Activated CD8-positive, alpha-beta T cell treated with anti-CD3 and anti-CD28 coated beads for 36 hours (primary cell): ENCODE measurements at places on chromosomes 16 and 17. TPM values are rescaled to one million over a fixed set of nuclear protein-coding genes. Genes with fewer than 3 reads are reported as not detected.

- H3K27ac ChIP-seq = no peak overlapping the region
- H3K4me3 ChIP-seq = no peak overlapping the region
- no peak for DNase-seq
- H3K27me3 ChIP-seq = no peaks in the 10 kb centered on the region
- H3K4me1 ChIP-seq = peaks cover 17% of the 10 kb centered on the region
Observed at GRCh38 chr17:75490173-75490743, 25.1 kb downstream of the CASKIN2 start.

DNA sequence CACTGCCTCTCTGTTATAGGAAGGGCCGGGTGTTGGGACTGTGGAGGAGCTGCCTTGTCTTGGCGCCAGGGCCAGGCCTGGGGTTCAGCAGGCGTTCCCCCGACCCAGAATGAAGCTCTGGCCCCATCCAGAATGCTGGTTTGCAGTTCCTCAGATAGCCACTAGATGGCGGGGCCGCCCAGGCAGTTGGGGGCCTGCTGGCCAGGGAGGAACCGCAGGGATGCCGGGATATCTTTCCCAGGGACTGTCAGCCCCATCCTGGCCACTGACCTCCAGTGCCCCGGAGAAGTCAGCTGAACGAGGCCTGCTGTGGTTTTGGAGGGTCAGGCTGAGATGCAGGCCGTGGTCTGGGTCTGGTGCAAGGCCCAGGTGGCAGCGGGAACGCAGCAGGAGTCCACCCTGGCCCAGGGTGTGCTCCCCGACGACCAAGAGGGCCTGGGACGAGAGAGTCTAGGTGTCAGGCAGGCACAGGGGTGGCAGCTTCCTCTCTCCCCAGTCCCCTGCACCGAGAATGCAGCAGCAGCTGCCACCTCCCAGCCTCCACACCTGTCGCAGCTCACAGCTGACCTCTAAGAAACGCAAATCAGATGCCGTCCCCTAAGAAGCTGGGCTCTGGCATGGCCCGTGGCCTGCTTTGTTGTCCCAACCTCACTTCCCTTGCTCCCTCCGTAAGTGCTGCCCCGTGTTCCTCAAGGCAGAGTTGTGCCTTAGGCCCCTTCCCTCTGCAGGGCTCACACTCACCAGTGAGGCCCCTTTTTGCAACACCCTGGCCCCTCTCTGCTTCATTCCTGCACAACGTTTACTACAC is 51.2 kb downstream of the RMI2 start:
- H3K36me3 ChIP-seq = no peaks in the 10 kb centered on the region
- no peaks in the 10 kb centered on the region for H3K4me1 ChIP-seq
- DNase-seq = peak; percentile 72
- no peaks in the 10 kb centered on the region for H3K27me3 ChIP-seq
- H3K27ac ChIP-seq = peak overlapping the region; percentile 25

GRCh38 chr16:3578121-3578520 is 918 bp upstream of the NLRC3 start:
- DNase-seq = peak; percentile 79
- peaks cover 42% of the 10 kb centered on the region for H3K4me1 ChIP-seq
- peak overlapping the region; percentile 99 for H3K4me3 ChIP-seq
- peak overlapping the region; percentile 98 for H3K27ac ChIP-seq

- H3K27me3 ChIP-seq = peaks cover 6% of the 10 kb centered on the region
- H3K4me1 ChIP-seq = peaks cover 9% of the 10 kb centered on the region
- DNase-seq = no peak
- H3K36me3 ChIP-seq = no peaks in the 10 kb centered on the region
Observed at GRCh38 chr16:26649381-26650045, 417.2 kb upstream of the C16orf82 start.

GRCh38 chr17:48542114-48542656 is 2.7 kb downstream of the HOXB2 start:
- DNase-seq = peak; percentile 41
- H3K36me3 ChIP-seq = peaks cover 9% of the 10 kb centered on the region
- H3K27ac ChIP-seq = peak overlapping the region; percentile 97
- peak overlapping the region; percentile 85 for H3K4me3 ChIP-seq

DNA sequence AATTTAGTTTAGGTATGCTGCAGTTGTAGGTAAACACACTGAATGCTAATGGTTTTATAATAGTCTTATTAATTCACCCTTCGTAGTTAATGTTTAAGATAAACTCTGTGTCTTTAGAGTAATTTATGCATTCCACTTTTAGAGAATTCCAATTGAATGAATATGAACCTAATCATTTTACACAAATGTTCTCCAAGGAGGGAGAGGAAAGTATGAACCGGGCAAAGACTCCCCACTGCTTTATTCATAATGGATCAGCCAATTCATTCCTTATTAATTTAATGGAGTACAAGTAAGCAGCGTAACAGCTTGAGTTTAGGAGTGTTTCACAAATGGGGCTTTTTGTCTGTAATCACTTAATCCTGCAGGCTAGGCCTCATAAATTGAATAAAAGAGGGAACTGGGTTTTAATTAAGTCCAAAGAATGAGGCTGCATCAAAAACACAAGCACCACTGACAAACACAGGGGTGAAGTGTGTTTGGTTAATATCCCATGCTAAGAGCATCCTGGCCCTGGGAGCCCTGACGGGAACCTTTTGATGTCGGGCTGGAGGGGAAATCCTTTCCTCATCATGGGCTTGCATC is 375.7 kb upstream of the DYNLRB2 start:
- no peaks in the 10 kb centered on the region for H3K4me1 ChIP-seq
- DNase-seq = no peak

DNA sequence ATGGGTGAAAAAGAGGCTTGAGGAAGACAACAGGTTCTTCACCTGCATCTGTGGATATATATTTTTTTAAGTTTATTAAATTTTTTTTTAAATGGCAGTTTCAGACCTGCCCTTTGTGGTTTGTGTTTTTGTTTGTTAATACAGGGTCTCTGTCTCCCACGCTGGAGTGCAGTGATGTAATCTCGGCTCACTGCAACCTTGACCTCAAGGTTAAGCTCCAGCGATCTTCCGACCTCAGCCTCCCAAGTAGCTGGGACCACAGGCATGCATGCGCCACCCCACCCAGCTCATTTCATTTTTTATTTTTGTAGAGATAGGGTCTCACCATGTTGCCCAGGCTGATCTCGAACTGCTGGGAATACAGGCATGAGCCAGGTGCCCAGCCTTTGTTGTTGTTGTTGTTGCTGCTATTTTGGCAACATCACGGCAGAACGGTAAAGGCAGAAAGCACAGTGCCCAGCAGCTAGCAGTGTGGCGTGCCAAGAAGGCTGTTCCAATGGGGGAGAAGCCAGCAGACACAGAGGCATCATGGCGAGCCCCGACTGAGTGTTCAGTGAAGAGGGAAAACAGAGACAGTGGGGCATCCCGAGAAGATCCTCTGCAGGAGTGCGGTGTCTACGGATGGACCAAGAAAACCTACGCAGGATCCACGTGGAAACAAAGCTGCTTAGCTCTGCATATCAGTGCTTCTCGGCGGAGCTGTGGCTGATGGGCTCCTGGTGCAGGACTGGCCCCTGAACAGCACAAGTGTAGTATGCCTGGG is 19.6 kb downstream of the TMC6 start:
- no peak overlapping the region for H3K27ac ChIP-seq
- peaks cover 39% of the 10 kb centered on the region for H3K36me3 ChIP-seq
- no peaks in the 10 kb centered on the region for H3K27me3 ChIP-seq
- H3K4me1 ChIP-seq = peaks cover 31% of the 10 kb centered on the region

DNA sequence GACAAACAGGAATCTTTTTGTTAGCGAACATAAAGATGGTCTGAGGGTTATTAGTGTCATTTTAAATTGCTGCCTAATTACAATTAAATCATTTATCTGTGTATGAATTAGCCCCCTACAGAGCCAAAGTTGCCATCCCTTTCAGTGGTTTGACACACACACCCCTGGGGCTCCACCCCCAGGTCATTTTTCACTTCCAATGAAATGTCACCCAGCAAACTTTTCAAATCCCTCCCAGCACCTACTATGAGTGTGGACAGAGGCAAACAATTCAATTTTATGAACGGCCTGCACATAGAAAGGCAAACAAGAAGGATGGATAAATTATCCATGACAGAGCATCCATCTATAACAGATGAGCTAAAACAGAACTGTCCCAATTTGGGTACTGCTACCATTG is 2.4 kb downstream of the MYH10 start:
- peaks cover 48% of the 10 kb centered on the region for H3K27me3 ChIP-seq
- no peak overlapping the region for H3K4me3 ChIP-seq
- peak; percentile 5 for DNase-seq
- no peak overlapping the region for H3K27ac ChIP-seq
- H3K4me1 ChIP-seq = peaks cover 13% of the 10 kb centered on the region

DNA sequence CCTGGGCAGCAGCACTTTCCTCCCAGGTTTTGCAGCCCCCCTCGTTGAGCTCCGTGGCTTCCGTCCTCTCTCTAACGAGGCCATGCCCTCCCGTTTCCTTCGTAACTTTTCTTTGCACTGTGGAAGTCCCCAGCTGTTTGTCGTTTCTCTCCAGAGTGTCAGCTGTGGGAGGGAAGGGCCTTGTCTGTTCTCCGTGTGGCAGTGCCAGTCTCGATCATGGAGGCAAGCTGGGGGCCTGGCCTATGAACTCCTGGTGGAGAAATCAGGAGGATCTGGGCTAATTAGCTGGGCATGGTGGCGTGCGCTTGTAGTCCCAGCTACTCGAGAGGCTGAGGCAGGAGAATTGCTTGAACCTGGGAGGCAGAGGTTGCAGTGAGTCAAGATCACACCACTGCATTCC is 28.3 kb downstream of the TBCD start:
- H3K27ac ChIP-seq = no peak overlapping the region
- H3K27me3 ChIP-seq = no peaks in the 10 kb centered on the region
- DNase-seq = no peak

DNA sequence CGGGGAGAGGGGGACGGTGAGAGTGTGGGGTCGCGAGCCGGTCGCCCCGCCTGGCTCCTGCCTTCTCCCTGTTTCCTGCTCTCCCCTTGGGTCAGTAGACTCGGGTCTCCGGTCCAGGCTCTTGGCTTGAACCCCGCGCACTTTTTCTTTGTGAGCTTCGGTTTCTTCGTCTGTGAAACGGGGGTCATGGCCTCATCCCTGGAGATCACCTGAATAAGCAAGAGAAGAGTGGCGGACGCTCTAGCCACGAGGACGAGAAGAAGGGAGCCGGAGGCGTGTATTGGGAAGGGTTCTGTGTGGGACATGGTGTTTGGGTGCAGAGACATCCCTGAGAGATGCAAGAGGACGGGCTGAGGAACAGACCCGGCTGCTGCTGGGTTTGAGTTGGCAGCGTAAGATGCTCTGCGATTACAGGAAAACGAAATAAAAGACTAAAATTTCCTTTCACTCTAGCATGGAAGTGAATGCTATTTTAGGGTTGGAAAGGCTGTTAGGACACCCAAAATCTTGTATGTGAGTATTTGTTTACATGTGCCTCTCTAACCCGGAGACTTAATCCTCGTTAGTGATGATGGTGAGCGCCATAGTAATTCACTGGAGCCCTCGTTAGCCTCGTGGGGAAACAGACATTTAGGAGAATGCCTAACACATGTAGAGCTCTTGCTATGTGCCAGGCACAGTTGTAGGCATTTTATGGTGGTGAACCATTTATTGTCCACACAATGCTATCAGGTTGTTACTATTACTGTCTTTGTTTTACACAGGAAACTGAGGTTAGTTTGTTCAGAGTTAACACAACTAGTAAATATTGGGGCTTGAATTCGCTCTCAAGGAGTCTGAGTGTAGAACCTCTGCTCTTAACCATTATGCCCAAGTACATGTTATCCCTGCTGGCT is 646 bp downstream of the KIF22 start:
- peak overlapping the region; percentile 100 for H3K4me3 ChIP-seq
- peaks cover 40% of the 10 kb centered on the region for H3K36me3 ChIP-seq
- peaks cover 37% of the 10 kb centered on the region for H3K4me1 ChIP-seq
- no peak for DNase-seq
- peak overlapping the region; percentile 97 for H3K27ac ChIP-seq

- no peak overlapping the region for H3K27ac ChIP-seq
- DNase-seq = no peak
- H3K27me3 ChIP-seq = peaks cover 6% of the 10 kb centered on the region
- H3K4me3 ChIP-seq = no peak overlapping the region
- no peaks in the 10 kb centered on the region for H3K36me3 ChIP-seq
Observed at GRCh38 chr17:61517265-61517664, 65.0 kb downstream of the TBX4 start.

DNA sequence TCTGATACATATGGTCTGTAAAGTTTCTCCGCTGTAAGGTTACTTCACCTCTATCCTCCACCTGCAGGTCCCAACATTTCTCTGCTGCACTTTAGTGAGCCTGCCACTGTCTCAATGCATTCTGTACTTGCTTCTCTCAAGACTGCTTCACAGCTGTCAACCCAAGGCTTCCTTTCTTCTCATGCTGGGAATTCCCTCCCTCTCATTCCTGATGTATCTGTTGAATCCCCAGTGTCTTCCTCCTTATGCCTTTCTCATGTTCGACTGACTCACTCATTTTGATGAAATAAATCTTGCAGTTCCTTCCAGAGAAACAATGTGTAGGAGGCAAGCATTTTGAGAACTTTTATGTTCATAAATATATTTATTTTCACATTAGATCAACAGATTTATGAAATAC is 288.3 kb downstream of the CNTNAP4 start:
- H3K36me3 ChIP-seq = no peaks in the 10 kb centered on the region
- H3K4me3 ChIP-seq = no peak overlapping the region
- no peaks in the 10 kb centered on the region for H3K27me3 ChIP-seq
- H3K4me1 ChIP-seq = no peaks in the 10 kb centered on the region

- peaks cover 55% of the 10 kb centered on the region for H3K4me1 ChIP-seq
- peak overlapping the region; percentile 98 for H3K27ac ChIP-seq
- peaks cover 61% of the 10 kb centered on the region for H3K36me3 ChIP-seq
- H3K4me3 ChIP-seq = peak overlapping the region; percentile 99
- peak; percentile 31 for DNase-seq
Observed at GRCh38 chr17:76558198-76559095, 18.6 kb downstream of the PRCD start.

DNA sequence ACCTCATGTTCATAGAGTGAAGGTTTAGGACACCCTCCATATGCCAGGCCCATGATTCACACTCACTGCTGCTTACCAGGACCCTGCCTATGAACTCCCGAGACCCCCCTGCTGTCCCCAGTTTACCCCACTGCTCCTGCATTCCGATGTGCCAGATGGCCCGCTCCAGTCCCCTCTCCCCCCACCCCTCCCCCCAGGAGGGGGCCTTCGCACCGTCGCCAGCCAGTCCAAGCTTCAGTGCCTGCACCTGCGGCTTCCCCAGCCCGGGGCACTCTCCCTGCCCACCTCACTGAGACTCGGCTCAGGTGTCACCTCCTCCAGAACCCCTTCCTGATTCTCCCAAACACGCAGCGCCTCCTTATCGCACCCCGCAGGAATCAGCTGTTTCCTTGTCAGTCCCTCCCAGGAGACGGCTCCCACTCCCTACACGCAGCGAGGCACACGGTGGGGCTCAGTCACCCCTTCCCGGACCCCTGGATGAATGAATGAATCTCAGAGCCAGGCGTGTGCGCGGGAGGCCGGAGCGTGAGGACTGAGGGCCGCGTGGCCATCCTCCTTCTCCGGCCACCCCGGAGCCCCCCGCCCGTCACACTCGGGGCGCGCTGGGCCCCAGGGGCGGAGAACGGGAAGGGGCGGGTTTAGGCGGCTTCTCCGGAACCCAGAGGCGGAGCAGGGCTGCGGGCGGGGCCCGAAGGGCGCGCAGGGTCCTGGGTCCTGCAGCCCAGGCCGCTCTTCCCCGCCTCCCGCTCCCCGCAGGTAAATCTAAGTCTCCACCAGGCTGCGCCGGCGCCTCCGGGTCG is 1.6 kb downstream of the MYO1C start:
- H3K36me3 ChIP-seq = no peaks in the 10 kb centered on the region
- H3K4me1 ChIP-seq = peaks cover 18% of the 10 kb centered on the region
- peak; percentile 76 for DNase-seq
- H3K27ac ChIP-seq = no peak overlapping the region
- peaks cover 4% of the 10 kb centered on the region for H3K27me3 ChIP-seq

C17orf75 gene
- 30.8 TPM for total RNA-seq

GNGT2 gene
- total RNA-seq = 23.9 TPM

PIK3R6 gene
- total RNA-seq = 3.9 TPM

MYH11 gene
- not detected for total RNA-seq

NAGS gene
- 1.7 TPM for total RNA-seq

CDH11 gene
- total RNA-seq = not detected

NEK8 gene
- total RNA-seq = 3.9 TPM
